ENCODE measurements at places on chromosomes 5 and 9. TPM values are rescaled to one million over a fixed set of nuclear protein-coding genes. Genes with fewer than 3 reads are reported as not detected.

GRCh38 chr5:12920527-12920926 lies 1016.3 kb upstream of the CTNND2 start:
- no peak for DNase-seq

DNA sequence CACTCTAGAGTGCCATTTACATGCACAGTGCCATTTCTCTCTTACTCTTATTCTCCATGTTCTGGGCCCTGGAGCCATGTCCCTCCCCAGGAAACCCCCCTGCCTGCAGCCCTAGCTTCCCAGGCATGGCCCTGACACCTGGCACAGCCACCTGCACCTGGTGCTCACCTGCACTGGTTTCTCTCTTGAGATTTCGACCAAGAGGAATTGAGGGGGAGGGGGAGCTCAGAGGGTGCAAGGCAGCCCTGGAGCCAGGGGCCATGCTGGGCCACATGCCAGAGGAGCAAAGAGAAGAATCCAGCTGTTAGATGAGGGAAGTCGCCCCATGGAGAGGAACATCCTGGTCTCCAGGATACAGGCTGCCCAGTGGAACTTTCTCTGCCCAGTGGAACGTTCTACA lies 65.0 kb upstream of the RAPGEF1 start:
- no peak for DNase-seq

GRCh38 chr5:79845448-79846197 lies 145.4 kb downstream of the MTX3 start:
- DNase-seq = no peak

- DNase-seq = no peak
These were observed 12.8 kb downstream of the CCDC127 start for GRCh38 chr5:204966-205670.

DNA sequence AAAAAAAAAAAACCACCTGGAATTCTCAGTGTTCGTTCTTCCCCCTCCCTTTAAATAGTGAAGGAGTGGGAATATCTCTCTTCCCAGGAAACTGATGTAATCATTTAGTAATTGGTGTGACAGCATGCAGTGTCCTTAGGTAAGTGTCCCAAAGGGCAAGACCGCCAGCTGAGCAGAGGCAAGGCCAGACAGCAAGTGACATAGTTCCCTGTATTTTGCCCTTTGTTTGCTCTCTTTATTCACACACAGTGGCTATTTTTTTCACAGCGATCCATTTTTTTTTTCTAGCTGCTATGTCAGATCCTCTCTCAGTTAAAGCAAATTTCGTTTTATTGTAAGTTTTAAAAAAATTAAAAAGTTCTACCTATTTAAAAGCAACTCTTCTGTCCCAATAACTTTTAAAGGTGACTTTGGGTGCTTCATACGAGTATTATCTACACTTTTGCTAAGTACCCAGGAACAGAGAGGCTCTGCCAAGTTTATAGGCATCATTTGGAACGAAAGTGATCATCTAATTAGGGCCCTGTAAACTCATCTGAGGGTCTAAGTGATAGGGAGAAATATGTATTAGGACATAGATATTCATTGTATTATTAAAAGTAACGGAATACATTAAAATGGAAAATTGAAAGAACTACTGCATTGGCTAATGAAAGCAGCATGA lies 98.2 kb upstream of the ALDH1A1 start:
- no peak for DNase-seq

The BICD2 gene
- polyA plus RNA-seq = 61.0 TPM

The IFNA2 gene
- not detected for polyA plus RNA-seq
